CD4-positive, alpha-beta T cell (primary cell): ENCODE measurements at places on chromosomes 12 and 14.

DNA sequence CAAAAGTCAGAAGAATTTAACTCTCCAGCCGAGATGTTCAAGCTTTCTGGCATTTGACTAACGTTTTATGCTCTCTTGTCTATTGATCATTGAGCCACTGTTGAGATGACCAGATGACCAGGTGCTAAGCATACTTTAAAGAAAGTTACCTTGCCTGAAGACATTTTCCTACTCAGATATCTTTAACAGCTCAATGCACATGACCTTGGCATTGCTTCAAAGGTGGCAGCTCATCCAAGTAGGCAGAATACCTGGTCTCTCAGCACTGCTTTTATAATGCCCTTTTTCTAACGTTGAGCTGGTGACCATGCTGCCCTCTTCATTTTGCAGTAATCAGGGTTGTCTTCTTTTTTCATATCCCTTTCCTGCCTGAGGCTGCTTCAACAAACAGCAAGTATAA lies 358.1 kb downstream of the RAD51B start:
- no peak overlapping the region for H3K27ac ChIP-seq
- no peaks in the 10 kb centered on the region for H3K4me1 ChIP-seq
- H3K4me3 ChIP-seq, result no peak overlapping the region

GRCh38 chr12:12072064-12072760 lies 1.5 kb downstream of the BCL2L14 start:
- H3K4me1 ChIP-seq, result peaks cover 13% of the 10 kb centered on the region
- no peaks in the 10 kb centered on the region for H3K36me3 ChIP-seq
- peak overlapping the region; percentile 47 for H3K4me3 ChIP-seq
- H3K27me3 ChIP-seq, result no peaks in the 10 kb centered on the region
- no peak overlapping the region for H3K27ac ChIP-seq
- DNase-seq, result peak; percentile 1

DNA sequence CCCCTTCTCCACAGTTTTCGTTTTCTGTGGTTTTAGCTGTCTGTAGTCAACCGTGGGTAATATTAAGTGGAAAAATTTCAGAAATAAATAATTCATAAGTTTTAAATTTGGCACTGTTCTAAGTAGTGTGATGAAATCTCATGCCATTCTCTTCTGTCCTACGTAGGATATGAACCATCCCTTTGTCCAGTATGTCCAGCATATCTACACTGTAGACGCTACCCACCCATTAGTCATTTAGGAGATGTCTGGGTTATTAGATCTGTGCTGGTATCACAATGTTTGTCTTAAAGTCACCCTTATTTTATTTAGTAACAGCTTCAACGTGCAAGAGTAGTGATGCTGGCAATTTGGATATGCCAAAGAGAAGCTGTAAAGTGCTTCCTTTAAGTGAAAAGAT lies 44.7 kb downstream of the ATF7IP start:
- no peak for DNase-seq
- H3K4me1 ChIP-seq, result peaks cover 27% of the 10 kb centered on the region
- H3K27ac ChIP-seq, result no peak overlapping the region
- no peaks in the 10 kb centered on the region for H3K27me3 ChIP-seq

GRCh38 chr14:76687611-76688382 lies 73.5 kb upstream of the VASH1 start:
- H3K4me3 ChIP-seq, result no peak overlapping the region
- no peak for DNase-seq
- H3K27me3 ChIP-seq, result peaks cover 2% of the 10 kb centered on the region
- no peaks in the 10 kb centered on the region for H3K36me3 ChIP-seq
- no peaks in the 10 kb centered on the region for H3K4me1 ChIP-seq

DNA sequence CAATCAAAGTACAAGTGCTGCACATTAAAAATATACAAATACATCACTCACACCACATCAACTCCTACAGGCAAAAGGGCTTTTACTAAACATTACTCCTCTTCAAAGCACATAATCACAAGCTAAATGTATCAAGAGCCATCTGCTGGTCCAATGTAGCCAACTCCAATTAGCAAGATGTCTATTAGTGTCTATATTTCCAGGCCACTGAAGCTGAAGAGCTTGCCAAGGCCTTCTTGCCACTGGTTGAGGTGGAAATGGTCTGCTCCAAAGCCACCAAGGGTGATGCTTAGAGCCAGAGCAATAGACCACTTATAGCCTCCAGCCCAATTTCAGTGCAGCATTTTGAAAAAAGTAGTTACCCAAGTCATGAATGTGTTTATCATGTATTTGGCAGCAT lies 54.4 kb downstream of the RASSF9 start:
- H3K36me3 ChIP-seq, result no peaks in the 10 kb centered on the region
- H3K4me3 ChIP-seq, result no peak overlapping the region
- DNase-seq, result no peak
- H3K27me3 ChIP-seq, result no peaks in the 10 kb centered on the region

DNA sequence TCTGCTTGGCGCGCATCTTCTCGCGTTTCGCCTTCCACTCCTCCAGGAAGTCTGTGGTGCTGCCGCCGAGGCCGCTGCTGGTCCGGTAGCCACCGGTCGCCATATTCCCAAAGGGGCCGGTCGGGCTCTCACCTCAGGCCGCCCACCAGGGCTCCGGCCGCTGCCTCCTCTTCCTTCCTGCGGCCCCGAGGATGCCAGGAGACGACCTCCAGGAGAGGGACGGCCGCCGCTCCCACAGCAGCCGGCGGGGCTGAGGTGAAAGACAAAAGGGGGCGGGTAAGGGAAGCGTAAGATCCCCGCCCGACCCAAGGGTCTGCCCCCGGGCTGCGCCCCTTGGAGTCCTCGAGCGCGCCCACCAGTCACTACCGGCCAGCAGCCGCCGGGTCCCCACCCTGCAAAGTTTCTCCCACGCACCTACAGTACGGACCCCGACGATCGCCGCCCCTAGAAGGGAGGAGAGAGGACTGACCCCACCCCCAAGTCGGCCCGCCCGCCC lies 574 bp downstream of the PAWR start:
- peaks cover 18% of the 10 kb centered on the region for H3K4me1 ChIP-seq
- peaks cover 22% of the 10 kb centered on the region for H3K27me3 ChIP-seq
- peak overlapping the region; percentile 67 for H3K4me3 ChIP-seq
- DNase-seq, result no peak
- H3K36me3 ChIP-seq, result no peaks in the 10 kb centered on the region
- H3K27ac ChIP-seq, result no peak overlapping the region

- H3K27ac ChIP-seq, result no peak overlapping the region
- H3K36me3 ChIP-seq, result no peaks in the 10 kb centered on the region
- DNase-seq, result no peak
Measured at GRCh38 chr12:29447285-29447975, 50.1 kb downstream of the OVCH1 start.

DNA sequence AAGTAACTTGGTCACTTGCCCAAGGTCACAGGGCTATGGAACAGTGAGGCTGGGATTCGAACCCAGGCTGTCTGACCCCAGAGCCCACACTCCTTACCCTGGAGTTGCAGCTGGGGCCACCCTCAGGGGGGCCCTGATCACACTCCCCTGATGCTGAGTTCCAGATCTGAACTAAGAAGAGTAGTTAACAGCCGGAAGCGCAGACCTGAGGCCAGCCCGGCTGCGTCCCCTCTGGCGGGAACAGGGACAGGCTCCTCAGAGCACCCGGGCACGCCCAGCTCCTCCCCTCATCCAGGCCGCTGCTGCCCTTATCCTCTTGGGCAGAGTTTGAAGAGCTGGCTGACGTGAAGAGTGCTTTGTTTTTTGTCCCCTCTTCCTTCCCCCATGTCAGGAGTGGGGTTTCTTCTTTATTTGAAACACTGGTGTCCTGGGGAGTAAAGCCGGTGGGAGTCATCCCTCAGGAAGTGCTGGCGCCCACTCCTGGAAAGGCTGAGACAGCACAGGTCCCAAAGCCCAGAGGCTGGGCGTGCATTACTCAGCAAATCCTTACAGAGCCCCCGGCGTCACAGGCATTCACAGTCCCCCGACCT lies 8.7 kb downstream of the PHB2 start:
- H3K36me3 ChIP-seq, result peaks cover 48% of the 10 kb centered on the region
- peak; percentile 44 for DNase-seq
- H3K4me1 ChIP-seq, result peaks cover 85% of the 10 kb centered on the region
- peak overlapping the region; percentile 96 for H3K27ac ChIP-seq
- no peaks in the 10 kb centered on the region for H3K27me3 ChIP-seq

GRCh38 chr14:68394118-68394763 lies 398.6 kb downstream of the ZFP36L1 start:
- DNase-seq, result no peak
- no peaks in the 10 kb centered on the region for H3K36me3 ChIP-seq
- no peak overlapping the region for H3K4me3 ChIP-seq
- no peaks in the 10 kb centered on the region for H3K27me3 ChIP-seq
- peaks cover 3% of the 10 kb centered on the region for H3K4me1 ChIP-seq

- H3K4me3 ChIP-seq, result no peak overlapping the region
- H3K4me1 ChIP-seq, result peaks cover 14% of the 10 kb centered on the region
- H3K27ac ChIP-seq, result no peak overlapping the region
- no peaks in the 10 kb centered on the region for H3K36me3 ChIP-seq
- H3K27me3 ChIP-seq, result no peaks in the 10 kb centered on the region
- DNase-seq, result no peak
Measured at GRCh38 chr14:103072595-103073366, 11.2 kb upstream of the LBHD2 start.

- DNase-seq, result peak; percentile 51
- H3K36me3 ChIP-seq, result no peaks in the 10 kb centered on the region
- H3K27me3 ChIP-seq, result no peaks in the 10 kb centered on the region
- H3K27ac ChIP-seq, result no peak overlapping the region
- H3K4me3 ChIP-seq, result no peak overlapping the region
Measured at GRCh38 chr12:52867642-52868041, 18.8 kb upstream of the KRT78 start.

- H3K36me3 ChIP-seq, result no peaks in the 10 kb centered on the region
- H3K4me3 ChIP-seq, result no peak overlapping the region
- no peaks in the 10 kb centered on the region for H3K4me1 ChIP-seq
Measured at GRCh38 chr12:102388469-102388868, 91.9 kb downstream of the IGF1 start.

DNA sequence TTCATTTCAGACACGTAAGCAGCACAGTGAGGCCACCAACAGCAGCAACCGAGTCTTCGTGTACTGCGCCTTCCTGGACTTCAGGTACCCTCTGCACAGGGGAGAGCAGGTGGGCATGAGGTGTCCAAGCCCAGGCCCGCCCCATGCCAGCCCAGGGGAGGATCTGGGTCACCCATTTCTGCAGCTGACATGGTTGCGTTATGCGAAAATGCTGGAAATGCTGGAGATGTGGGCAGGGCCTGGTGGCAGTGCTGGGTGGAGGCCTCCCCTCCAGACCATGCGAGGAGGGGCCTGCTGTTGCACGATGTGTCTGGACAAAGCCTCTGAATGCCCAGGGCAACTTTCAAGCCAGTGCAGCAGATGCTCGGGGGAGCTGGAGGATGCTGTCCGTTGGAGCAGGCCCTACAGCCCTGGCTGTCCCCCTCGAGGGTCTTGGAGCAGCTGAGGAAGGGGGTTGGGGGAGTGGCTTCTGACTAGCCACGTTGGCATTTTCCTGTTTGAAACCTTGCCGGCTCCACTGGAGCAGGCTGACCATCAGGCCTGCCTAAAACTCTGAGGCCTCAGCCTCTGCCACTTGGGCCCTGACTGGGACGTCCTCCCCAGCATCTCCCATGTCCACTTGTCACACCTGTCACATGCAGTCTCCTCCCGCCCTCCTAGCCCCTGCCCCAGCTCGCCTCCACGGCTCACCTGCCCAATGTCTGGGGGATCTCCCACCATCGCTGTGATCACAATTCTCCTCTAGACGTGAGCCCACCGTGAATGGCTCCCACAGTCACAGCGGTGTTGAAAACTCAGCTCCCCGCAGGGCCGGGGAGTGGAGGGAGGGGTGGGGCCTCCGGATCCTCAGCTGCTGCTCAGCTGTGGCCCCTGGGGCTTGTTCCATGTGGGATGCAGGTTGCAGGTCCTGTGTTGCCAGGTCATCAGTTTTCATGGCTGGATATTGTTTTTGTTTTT lies 123.4 kb downstream of the ADGRD1 start:
- no peak overlapping the region for H3K27ac ChIP-seq
- no peak overlapping the region for H3K4me3 ChIP-seq
- H3K36me3 ChIP-seq, result no peaks in the 10 kb centered on the region
- no peaks in the 10 kb centered on the region for H3K27me3 ChIP-seq
- H3K4me1 ChIP-seq, result no peaks in the 10 kb centered on the region
- no peak for DNase-seq

DNA sequence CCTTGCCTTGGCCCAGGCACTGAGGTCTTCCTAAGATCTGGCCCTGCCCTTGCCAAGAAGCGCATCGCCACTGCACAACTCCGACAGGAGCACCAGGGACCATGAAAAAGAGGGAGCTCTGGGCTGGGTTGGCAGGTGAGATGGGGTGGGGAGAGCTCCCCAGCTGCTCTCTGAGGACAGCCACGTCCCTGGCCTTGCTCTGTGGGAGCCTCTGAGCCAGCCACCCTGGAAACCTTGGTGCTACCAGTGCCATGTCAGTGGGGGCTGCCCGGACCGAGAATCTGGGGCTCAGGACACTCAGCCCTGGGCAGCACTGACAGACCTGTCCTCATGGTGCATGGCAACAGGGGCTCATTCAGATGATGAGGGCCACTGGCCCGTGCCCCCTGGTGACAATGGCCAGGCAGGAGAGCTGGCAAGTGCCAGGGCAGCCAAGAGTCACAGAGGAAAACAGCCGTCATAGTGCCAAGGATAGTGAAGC lies 134.8 kb downstream of the ZFP36L1 start:
- H3K4me1 ChIP-seq, result peaks cover 13% of the 10 kb centered on the region
- no peak overlapping the region for H3K27ac ChIP-seq
- no peak overlapping the region for H3K4me3 ChIP-seq
- H3K36me3 ChIP-seq, result no peaks in the 10 kb centered on the region
- DNase-seq, result no peak

DNA sequence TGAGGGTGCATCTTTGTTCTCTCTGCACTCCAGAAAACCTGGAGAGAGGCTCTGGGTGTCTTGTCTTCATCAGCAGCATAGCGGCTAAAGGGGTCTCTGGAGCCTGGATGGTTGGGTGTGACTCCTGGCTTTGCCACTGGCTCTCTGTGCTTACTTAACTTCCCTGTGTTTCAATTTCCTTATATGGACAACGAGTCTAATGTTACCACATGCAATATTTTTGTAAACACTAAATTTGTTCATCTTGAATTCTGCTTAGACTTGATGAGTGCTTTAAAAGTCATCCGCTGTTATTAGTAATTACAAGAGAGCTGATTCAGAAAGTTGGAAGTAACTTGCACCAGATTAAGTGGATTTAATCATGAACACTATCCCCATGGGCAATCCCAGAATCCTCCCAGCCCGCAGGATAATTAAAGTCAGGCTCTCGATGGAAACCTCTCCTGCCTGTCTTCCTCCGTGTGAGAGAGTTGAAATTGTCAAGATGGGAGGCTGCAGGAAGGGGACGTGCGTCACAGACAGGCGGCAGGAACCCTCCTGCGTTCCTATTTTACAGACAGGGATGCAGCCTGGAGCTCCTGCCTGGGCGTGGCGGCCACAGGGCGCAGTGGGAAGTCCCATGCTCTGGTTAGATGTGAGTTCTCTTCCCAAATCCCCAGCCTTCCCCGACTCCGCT lies 201.2 kb downstream of the TTC8 start:
- H3K36me3 ChIP-seq, result no peaks in the 10 kb centered on the region
- no peak overlapping the region for H3K27ac ChIP-seq
- peaks cover 21% of the 10 kb centered on the region for H3K4me1 ChIP-seq
- no peak overlapping the region for H3K4me3 ChIP-seq
- no peak for DNase-seq

GRCh38 chr14:29216268-29217232 lies 450.0 kb downstream of the FOXG1 start:
- no peaks in the 10 kb centered on the region for H3K4me1 ChIP-seq
- H3K27ac ChIP-seq, result no peak overlapping the region
- no peaks in the 10 kb centered on the region for H3K27me3 ChIP-seq
- DNase-seq, result no peak
